ENCODE measurements at places on chromosomes 7 and 10.

- DNase-seq = no peak
These were observed 115.5 kb downstream of the LMBR1 start for GRCh38 chr7:156777364-156778069.

- no peak for DNase-seq
These were observed 134.8 kb downstream of the CUL2 start for GRCh38 chr10:34955391-34955790.

DNA sequence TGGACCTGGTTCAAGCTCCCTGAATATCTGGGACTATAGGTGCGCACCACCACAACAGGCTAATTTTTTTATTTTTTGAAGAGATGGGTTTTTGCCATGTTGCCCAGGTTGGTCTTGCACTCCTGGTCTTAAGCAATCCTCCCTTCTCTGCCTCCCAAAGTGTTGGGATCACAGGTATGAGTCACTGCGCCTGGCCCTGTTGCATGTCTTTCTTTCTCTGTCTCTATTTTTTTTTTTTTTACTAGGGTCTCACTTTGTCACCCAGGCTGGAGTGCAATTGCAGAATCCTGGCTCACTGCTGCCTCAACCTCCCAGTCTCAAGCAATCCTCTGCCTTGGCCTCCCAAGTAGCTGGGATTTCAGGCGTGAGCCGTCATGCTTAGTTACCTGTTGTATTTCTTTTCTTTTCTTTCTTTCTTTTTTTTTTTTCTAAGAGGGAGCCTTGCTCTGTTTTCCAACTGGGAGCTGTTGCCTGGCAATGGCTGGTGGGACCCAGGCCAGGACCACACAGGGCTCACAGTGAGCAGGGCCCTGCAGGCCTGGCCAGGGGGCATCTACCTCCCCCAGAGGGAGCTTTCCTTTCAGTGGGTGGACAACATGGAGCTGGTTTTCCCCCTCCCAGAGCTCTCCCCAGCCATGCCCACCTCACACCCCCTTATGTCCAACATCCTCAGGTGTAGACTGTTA lies 6.0 kb downstream of the MYL7 start:
- no peak for DNase-seq

- no peak for DNase-seq
These were observed 211.3 kb downstream of the SKIDA1 start for GRCh38 chr10:21314111-21314626.

- no peak for DNase-seq
These were observed 38.8 kb upstream of the ASL start for GRCh38 chr7:66036788-66037187.

DNA sequence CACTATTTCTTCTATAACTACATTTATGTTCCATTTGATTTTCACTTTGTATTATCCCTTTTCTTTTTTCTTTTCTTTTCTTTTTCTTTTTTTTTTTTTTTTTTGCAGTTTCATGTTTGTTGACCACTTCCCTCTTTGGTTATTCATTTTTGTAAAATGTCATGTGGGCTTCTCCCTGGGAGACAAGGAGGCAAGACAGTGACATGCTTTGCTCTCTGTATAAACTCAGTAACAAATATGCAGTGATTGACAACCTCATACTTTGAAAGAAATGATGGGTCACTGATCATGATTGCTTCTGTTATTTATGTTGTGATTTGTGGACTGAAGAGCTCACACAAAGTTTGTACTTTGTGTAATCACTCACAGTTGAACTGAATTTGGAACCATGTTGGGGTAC lies 90.2 kb upstream of the ABI1 start:
- no peak for DNase-seq

- DNase-seq = no peak
These were observed 2.1 kb upstream of the KAT6B start for GRCh38 chr10:74824184-74824899.

DNA sequence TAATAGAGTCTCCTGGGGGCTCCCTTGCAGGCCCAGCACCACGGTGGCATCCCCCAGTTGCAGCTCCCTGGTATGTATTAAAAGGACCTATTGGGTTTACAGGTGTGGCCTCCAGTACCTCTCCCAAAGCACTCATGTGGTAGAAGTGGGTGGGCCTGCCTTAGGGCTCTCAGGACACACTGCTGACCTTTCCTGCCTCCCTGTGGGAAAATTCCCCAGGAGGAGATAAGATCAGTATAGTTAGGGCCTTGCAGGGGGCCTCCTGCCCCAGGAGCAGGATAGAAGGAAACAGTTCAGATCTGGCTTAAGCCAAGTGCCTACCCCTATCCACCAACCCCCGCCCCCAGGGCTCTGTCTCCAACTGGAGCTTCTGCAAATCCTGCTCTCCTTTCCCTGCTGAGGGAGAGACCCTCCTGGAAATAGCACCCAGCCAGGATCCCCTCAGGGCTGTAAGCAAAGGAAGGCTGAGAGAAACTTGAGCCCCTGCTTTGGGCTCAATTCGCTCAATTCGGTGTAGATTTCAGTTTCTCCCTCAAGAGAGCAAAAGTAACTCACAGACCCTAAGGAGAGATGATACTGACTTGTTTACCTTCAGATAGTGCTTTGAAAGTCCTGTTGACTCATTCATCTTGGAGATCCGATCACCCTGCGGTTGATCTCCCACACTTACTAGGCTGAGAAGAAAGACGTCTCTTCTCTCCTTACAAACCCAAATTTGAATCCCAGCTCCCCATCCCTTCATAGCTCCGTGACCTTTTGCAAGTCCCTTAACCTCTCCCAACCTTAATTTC lies 130.6 kb downstream of the WDR11 start:
- no peak for DNase-seq

GRCh38 chr10:124285587-124286527 lies 132.9 kb downstream of the OAT start:
- peak; percentile 26 for DNase-seq

- DNase-seq = no peak
These were observed 37.3 kb upstream of the LEP start for GRCh38 chr7:128203710-128204214.

- no peak for DNase-seq
These were observed 84.0 kb downstream of the GATA3 start for GRCh38 chr10:8138471-8138870.

GRCh38 chr7:14886533-14886932 lies 16.0 kb downstream of the DGKB start:
- no peak for DNase-seq

DNA sequence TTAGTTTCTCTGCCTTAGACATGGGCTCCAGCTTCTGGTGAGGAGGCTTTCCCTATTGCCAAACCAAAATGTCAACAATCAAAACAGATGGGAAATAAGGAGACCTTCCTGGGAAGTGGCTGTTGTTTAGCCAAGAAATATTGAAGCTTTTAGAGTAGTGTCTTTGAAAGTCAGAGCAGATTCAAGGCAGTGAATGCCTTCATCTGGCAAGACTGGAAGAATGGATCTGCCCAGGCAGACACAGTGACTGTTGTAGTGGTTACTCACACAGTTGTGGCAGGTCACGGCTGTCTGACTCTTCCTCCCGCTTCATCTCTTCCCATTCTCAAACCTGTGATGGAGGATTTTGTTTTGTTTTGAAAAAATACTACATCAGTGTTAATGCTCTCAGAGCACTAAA lies 154.1 kb upstream of the ADO start:
- no peak for DNase-seq

DNA sequence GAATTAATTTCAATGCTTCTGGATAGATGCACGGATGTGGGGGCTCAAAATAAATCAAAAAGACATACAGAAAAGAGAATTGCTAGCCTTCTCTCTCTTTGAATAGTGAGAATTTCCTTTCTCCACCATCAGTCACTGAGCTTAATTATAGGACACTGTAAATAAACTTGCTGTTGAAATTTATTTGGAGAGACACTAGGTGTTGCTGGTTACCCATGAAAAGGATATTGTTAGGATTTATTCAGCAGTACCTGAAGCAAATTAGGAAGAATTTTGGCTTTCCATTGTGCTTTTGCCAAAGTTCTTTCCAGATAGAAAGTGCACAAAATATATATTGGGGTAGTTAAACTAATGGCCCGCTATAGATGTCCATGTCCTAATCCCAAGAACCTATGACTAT lies 27.6 kb downstream of the GCC1 start:
- no peak for DNase-seq

DNA sequence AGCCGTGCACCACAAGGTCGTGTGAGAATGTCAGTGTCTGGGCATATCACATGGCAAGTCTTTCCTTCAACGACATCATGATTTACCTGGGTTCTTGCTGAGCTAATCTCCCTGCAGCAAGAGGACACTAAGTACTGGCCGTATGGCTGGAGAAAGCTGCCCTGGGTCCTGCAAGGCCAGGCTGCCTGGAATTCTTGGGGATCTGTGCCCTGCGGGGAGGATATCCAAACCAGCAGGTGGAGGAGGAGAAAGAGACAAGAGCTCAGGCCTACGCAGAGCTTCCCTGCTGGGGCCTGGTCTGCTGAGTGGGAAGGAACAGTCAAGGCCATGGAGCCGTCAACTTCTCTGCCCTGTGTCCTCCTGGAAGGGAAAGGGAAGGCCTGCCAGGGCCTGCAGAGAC lies 552.6 kb downstream of the LRMDA start:
- no peak for DNase-seq

- DNase-seq = no peak
These were observed 93.3 kb upstream of the ELMO1 start for GRCh38 chr7:37541810-37542443.

DNA sequence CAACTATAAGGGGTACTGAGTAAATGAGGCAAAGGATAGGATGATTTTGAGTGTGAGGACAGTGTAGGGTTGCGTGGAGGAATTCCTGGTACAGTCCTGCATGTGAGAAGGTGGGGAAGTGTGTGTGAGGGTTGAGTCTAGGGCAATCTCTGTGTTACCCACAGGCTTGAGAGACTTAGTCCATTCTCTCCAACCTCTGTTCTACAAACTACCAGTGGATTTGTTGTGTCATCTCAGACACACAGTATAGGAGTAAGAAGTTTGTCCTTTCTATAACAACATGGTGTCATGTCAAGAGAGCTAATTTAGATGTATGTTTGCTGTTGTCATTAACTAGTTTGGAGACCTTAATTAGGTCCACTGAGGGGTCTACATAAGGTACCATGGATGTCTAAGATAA lies 12.5 kb downstream of the PURB start:
- no peak for DNase-seq

DNA sequence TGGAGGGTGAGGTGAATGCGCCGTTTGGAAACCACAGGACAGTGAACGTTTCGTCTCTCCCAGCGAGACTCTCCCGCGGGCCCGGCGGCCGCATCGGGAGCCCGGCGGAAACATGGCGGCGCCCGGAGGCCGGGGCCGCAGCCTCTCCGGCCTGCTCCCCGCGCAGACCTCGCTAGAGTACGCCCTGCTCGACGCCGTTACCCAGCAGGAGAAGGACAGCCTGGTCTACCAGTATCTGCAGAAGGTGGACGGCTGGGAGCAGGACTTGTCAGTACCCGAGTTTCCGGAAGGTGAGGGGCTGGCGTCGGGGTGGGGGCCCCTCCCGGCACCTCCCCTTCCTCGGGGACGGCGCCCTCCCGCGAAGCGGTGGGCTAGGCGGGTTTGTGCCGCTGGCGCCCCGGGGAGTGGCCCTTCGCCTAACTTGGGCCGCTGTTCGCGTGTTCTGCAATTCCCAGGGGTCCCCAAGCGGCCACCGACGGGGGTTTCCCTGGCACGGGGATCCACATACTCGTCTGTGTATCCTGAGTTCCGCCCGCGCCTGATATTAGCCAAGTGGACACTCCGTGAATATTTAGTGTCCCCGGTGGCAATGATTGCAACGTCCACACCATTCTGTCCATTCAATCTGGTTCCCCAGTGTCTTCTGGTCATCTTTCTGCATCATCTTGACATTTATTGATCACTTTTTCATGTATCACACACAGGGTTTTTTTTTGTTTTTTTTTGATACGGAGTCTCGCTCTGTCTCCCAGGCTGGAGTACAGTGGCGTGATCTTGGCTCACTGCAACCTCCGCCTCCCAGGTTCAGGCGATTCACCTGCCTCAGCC lies 514 bp downstream of the NHLRC2 start:
- DNase-seq = peak; percentile 44

GRCh38 chr10:111758593-111758992 lies 425.0 kb downstream of the GPAM start:
- DNase-seq = no peak

DNA sequence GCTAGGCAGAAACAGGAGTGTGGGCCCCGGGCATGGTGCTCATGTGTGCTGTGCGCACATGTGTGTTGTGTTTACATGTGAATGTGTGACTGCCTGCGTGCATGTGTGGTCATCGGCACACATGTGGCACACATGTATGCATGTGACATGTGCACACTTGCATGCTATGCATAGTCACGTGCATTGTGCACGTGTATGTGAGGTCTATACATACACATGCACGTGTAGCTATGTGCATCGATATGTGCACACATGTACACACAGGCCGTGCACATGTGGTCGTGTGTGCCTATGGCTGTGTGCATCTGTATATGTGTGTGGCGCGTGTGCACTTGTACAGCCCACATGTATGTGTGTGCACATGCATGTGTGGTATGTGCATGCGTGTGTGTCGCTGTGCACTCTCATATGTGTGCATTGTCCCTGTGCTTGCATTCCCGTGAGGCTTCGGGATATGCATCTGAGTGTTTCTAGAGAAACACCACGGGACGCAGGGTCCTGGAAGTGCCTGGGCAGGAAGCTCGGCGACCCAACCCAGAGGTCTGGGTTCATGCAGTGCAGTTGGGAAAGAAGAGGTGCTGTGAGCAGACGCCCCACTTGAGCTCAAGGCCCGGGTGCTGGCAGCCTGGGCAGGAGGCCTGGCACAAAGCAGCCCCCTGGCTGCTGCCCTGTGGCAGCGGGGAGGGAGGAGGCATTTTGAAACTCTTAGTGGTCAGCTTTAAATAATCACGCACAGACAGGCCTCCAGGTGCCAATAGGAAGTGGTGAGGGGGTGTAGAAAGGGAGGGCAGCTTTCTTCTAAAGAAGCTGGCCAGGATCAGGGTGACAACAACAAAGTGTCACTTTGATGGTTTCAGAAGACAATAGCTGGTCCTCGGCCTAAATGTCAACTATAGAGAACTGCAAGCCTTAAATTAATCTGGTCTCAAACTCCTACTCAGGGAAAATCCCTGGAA lies 410.0 kb upstream of the MGMT start:
- peak; percentile 70 for DNase-seq
